ENCODE measurements at places on chromosomes 5 and 9. TPM values are rescaled to one million over a fixed set of nuclear protein-coding genes. Genes with fewer than 3 reads are reported as not detected.

DNA sequence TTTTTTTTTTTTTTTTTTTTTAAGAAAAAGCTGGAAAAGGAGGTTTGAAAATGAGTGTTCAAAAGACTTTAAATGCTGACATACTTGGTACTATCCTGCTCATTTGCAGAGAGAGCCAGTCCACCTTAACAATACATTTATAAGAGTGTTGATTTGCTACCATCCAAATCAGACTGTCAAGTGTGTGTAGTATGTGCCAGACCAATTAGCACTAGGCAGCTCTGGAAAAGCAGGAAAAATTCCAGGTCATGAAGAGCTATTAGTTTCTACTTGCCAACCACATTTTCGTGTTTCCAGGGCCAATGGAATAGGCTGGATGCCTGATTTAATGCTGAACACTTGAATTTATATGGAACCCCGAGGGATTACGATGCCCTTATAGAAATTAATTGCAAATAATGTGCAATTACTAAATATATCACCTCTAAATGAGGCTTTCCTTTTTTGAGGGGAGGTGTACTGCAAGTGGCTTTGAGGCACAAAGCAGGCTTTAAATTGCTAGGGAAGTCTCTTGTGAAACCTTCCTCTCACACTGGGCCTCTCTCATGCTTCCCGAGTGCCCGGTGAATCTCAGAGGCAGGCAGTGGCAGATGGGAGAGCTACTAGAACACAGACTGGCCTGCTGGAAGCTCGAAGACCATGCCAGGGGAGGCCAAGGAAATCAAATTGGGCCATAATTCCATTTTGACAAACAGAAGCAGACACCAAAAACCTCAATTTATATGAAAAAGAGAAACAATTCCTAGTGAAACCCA is 178.7 kb downstream of the PPP2R2B start:
- H3K27ac ChIP-seq: no peak overlapping the region
- H3K36me3 ChIP-seq: no peaks in the 10 kb centered on the region
- H3K27me3 ChIP-seq: no peaks in the 10 kb centered on the region
- H3K4me3 ChIP-seq: no peak overlapping the region
- no peak for DNase-seq

Gene OLFM1
- total RNA-seq: 53.4 TPM

DNA sequence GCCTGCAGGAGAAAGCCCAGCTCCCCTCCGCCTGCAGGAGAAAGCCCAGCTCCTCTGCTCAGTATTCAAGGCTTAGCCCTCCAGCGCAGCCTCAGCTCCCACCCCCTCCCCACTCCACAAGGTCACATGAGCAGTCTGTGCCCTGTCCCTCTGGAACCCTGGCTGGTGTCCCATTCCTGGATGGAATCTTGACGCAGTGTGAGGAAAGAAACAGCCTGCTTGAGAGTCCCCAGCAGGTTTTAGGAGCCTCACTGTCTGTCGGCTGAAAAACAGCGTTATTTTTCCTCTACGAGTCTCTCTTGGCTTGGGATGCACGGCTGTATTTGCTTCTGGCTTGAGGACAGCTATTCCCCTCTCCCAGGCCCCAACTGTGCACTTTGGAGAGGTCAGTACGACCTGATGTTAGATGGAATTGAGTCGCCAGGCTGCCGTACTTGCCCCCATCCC is 210.1 kb upstream of the TRIM32 start:
- H3K36me3 ChIP-seq: no peaks in the 10 kb centered on the region
- no peak overlapping the region for H3K27ac ChIP-seq
- peaks cover 14% of the 10 kb centered on the region for H3K4me1 ChIP-seq
- peak; percentile 43 for DNase-seq
- no peak overlapping the region for H3K4me3 ChIP-seq

DNA sequence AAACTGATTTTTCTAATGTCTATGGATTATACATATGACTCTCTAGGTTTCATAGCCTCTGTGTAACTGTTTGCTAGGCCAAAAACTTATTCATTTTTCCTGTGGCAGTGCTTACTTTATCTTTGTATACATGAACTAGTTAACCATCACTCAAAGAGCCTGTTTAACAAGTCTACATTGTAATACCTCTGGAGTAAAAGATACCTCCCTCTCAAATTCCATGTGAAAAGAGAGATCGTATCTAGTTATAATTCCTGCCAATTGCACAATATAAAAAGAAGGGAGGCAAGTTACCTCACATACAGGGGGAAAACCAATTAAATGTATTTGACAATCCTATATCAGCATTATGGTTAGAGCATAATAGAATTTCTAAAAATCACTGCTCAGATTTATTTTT is 271.9 kb upstream of the ST8SIA4 start:
- H3K27ac ChIP-seq: no peak overlapping the region
- H3K4me1 ChIP-seq: no peaks in the 10 kb centered on the region
- H3K36me3 ChIP-seq: no peaks in the 10 kb centered on the region
- H3K27me3 ChIP-seq: no peaks in the 10 kb centered on the region
- DNase-seq: no peak
- H3K4me3 ChIP-seq: no peak overlapping the region

- no peak for DNase-seq
- H3K27ac ChIP-seq: no peak overlapping the region
- H3K4me3 ChIP-seq: no peak overlapping the region
- no peaks in the 10 kb centered on the region for H3K4me1 ChIP-seq
- H3K27me3 ChIP-seq: no peaks in the 10 kb centered on the region
These were observed 52.0 kb upstream of the PTGER4 start for GRCh38 chr5:40627706-40628105.

DNA sequence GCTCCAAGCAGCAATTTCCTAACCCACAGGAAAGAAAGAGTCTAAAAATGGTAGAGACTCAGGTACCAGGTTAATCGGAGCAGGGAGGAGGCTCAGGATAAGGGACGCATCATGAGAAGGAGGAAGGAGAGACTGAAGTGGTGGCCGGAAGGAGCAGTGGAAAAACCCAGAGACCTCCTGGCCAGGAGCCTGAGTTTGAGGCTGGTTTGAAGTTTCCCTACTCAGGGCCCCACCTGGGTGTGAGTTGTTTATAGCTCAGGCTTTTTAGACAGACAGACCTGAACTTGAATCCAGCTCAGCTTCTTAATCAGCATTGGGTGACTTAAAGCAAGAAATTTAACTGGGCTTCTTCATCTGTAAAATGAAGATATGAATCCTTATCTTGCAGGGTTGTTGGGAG is 11.9 kb upstream of the AQP7 start:
- H3K4me3 ChIP-seq: no peak overlapping the region
- no peak overlapping the region for H3K27ac ChIP-seq
- H3K27me3 ChIP-seq: no peaks in the 10 kb centered on the region
- no peaks in the 10 kb centered on the region for H3K36me3 ChIP-seq

DNA sequence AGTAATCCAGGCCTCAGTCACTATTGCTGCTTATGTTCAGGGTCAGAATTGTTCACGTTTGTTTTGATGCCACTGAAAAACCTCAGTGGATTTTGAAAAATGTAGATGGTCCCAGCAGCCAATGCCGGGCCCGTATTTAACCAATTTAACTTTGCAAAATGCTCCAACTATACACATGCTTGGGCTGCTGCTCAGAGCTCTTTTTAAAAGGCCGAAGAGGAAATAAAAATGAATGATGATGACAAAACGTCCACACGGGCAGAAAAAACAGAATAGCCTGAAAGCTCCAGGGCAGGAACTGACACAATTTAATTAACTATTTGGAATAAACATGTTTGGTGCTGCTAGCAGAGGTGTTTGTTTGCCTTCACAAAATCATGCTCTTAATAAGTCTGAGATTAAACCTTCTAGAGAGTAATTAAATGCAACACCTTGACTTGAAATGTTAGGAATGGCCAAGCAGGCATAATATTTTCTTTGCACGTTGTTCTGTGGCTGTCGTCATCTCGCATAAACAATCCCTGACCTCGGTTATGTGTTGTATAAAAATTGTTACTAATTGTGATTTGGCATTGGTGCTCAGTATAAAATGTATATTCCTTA is 152.7 kb downstream of the SLIT3 start:
- no peak overlapping the region for H3K4me3 ChIP-seq
- no peaks in the 10 kb centered on the region for H3K27me3 ChIP-seq
- H3K27ac ChIP-seq: no peak overlapping the region
- H3K36me3 ChIP-seq: no peaks in the 10 kb centered on the region
- no peak for DNase-seq
- H3K4me1 ChIP-seq: no peaks in the 10 kb centered on the region

- peaks cover 6% of the 10 kb centered on the region for H3K4me1 ChIP-seq
- H3K4me3 ChIP-seq: peak overlapping the region; percentile 73
- H3K27ac ChIP-seq: no peak overlapping the region
- H3K27me3 ChIP-seq: no peaks in the 10 kb centered on the region
- DNase-seq: peak; percentile 60
These were observed 974 bp downstream of the CCDC69 start for GRCh38 chr5:151222790-151223446.

- no peaks in the 10 kb centered on the region for H3K36me3 ChIP-seq
- H3K27me3 ChIP-seq: no peaks in the 10 kb centered on the region
- DNase-seq: no peak
These were observed 11.5 kb upstream of the PPP2R2B start for GRCh38 chr5:146890066-146890465.

GRCh38 chr5:160451281-160451680 is 29.6 kb downstream of the PTTG1 start:
- H3K4me3 ChIP-seq: no peak overlapping the region
- no peak for DNase-seq
- H3K4me1 ChIP-seq: no peaks in the 10 kb centered on the region
- no peaks in the 10 kb centered on the region for H3K27me3 ChIP-seq
- no peak overlapping the region for H3K27ac ChIP-seq

DNA sequence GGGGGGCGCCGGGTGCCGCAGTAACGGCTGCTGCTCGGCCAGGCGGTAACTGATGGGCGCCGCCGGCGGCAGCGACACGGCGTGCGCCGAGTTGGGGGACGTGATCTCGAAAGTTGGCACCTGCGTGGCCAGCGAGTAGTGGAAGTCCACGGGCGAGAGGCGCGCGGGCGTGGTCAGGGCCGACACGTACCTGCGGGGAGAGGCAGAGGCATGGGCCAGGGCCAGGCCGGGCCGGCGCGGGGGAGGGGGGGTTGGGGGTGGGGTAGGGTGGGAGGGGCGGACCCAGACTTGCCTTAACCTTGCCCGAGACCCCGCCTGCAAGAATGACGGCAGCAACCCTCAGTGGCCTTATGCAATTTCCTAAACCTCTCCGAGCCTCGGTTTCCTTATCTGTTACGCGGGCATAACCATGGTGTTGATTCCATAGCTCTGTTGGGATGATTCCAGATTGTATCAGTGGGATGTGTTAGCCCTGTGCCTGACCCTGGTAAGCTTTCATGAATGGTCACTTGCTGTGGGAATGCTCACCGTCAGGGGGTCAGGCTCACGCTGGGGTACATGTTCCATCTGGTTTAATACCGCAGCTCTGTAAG is 53.0 kb downstream of the PSD2 start:
- no peaks in the 10 kb centered on the region for H3K36me3 ChIP-seq
- peaks cover 2% of the 10 kb centered on the region for H3K4me1 ChIP-seq
- no peak overlapping the region for H3K27ac ChIP-seq
- H3K4me3 ChIP-seq: peak overlapping the region; percentile 48
- H3K27me3 ChIP-seq: peaks cover 55% of the 10 kb centered on the region
- no peak for DNase-seq

Gene PCDHA6
- 6.5 TPM for total RNA-seq

DNA sequence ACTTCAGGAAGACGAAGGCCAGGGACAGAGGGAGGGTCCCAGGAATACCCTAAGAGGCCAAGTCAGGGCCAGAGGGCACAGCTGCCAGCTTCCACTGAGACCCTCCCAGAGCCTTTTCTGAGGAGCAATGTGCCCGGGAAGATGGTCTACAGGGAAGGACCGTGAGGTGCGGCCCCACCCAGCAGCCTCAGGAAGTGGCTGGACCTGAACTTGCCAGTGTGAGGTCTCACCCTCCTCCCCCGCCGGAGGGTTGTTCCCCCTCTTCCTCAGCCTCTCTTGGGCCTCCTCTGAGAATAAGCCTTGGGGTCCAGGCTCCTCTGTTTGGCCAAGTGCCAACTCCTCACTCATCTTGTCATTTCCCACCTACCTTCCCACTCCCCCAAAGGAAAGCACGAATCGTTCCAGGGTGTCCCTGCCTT is 13.4 kb upstream of the SLC25A51 start:
- no peak overlapping the region for H3K4me3 ChIP-seq
- no peaks in the 10 kb centered on the region for H3K36me3 ChIP-seq

Gene MED27
- 32.7 TPM for total RNA-seq

- H3K4me3 ChIP-seq: no peak overlapping the region
- DNase-seq: no peak
- H3K36me3 ChIP-seq: no peaks in the 10 kb centered on the region
- peaks cover 4% of the 10 kb centered on the region for H3K4me1 ChIP-seq
These were observed 161.6 kb upstream of the FBXL17 start for GRCh38 chr5:108543486-108543885.

Gene PCDHGA5
- total RNA-seq: 1.3 TPM

Gene CCNI2
- 1.4 TPM for total RNA-seq

DNA sequence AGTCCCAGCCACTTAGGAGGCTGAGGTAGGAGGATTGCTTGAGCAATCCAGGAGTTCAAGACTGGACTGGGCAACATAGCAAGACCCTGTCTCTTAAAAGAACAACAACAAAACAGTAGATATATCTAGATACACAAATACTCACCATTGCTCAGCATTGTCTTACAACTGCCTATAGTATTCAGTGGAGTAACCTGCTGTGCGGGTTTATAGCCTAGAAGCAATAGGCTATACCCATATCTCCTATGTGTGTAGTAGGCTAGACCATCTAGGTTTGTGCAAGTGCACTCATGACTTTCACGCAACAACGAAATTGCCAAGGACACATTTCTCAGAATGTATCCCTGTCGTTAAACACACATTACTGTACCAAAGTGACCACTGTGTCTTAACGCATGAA is 44.7 kb downstream of the SLIT3 start:
- no peak overlapping the region for H3K4me3 ChIP-seq
- DNase-seq: no peak
- no peaks in the 10 kb centered on the region for H3K27me3 ChIP-seq

Gene SEMA5A
- total RNA-seq: 8.9 TPM

GRCh38 chr9:117414220-117414905 is 494 bp downstream of the ASTN2 start:
- H3K4me1 ChIP-seq: peaks cover 17% of the 10 kb centered on the region
- H3K4me3 ChIP-seq: peak overlapping the region; percentile 70
- no peak overlapping the region for H3K27ac ChIP-seq
- H3K27me3 ChIP-seq: peaks cover 50% of the 10 kb centered on the region
- peak; percentile 79 for DNase-seq
- H3K36me3 ChIP-seq: no peaks in the 10 kb centered on the region

DNA sequence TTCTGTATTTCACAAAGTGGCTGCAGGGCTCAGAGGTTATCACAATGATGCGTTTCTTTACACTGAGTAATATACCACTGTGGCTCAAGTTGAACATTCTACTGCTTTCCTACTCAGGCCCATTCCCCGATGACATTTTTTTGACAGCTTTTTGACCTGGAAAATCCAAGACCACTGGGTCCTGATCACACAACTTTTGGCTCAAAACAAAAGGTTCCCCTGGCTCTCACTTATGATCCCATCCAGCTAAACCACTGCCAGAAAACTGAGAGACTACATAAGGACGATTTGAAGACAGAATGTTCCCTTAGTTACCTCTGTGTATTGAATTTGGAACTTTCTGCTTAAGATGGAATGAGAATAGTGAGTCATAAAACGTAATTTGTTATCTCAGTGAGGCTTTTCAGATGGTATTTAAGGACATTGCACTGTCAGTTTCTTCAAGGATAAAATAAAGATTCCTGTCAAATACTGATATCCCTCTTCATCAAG is 78.0 kb upstream of the FBXL7 start:
- no peaks in the 10 kb centered on the region for H3K36me3 ChIP-seq
- H3K4me1 ChIP-seq: 0 out of 2 replicates have a peak, but pooled peaks cover 2% of the 10 kb centered on the region
- H3K27me3 ChIP-seq: no peaks in the 10 kb centered on the region
- DNase-seq: no peak

- no peak overlapping the region for H3K27ac ChIP-seq
- no peak overlapping the region for H3K4me3 ChIP-seq
- H3K4me1 ChIP-seq: no peaks in the 10 kb centered on the region
- DNase-seq: no peak
These were observed 52.5 kb downstream of the IQGAP2 start for GRCh38 chr5:76455531-76456133.

Gene TXNDC8
- not detected for total RNA-seq
